Neuronal stem cell (in vitro differentiated cells): ENCODE measurements at places on chromosomes 3 and 15.

DNA sequence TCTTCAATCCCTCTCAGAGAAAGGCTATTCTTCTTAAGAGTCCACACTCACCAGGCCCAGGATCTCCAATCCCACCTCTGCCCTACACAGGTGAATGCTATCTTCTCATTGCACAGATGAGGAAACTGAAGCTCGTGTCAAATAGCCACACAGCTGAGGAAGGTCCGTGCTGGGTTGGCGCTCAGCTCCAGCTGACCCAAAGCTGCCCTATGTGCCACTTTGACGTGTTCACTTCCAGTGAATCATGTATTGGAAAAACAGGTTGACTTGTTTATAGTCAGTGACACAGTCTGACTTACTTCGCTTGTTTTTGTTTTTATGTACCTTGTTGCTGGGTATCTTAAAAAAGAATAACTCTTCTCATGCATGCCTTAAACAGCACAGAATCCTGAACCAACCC, 32.4 kb upstream of the ALDH1A3 start:
- DNase-seq = no peak
- no peak overlapping the region for H3K27ac ChIP-seq
- no peaks in the 10 kb centered on the region for H3K27me3 ChIP-seq
- H3K36me3 ChIP-seq = no peaks in the 10 kb centered on the region
- H3K4me1 ChIP-seq = no peaks in the 10 kb centered on the region
- H3K4me3 ChIP-seq = no peak overlapping the region

DNA sequence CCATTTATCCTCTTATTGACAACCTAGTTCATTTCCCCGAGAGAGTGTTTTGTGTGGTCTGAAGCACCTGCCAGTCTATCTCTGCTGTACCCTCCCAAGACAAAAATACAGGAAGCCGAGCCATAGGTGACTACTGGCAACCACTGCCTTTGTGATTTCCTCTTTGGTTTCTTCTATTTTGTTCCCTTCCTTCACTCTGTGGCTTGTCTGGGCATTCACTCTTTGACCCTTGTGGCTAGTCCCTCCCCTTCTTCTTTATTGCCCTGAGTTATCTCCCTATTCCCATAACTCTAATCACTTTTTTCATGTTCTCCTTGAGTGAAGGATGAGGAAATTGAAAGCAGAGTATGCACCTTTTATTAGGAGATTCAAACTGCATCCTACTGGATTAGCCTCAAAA, at the start of gene ADGRG7:
Gene ADGRG7, plus strand, starts transcription at position 297 of the 400 bp plus-strand sequence. CDS start 256 bp downstream, outside the sequence.
- no peak within 1 kb of the TSS for H3K27ac ChIP-seq
- no peaks in the 10 kb centered on the region for H3K4me1 ChIP-seq
- no peaks in the 10 kb centered on the region for H3K27me3 ChIP-seq
- no peak for DNase-seq

GRCh38 chr3:24494618-24495325, at the start of gene THRB:
Gene THRB, minus strand, starts transcription at chr3:24494850.
- H3K36me3 ChIP-seq = no peaks in the 10 kb centered on the region
- peaks cover 19% of the 10 kb centered on the region for H3K27me3 ChIP-seq
- peak; percentile 63 for DNase-seq
- peak within 1 kb of the TSS; percentile 43 for H3K4me3 ChIP-seq
- no peak within 1 kb of the TSS for H3K27ac ChIP-seq
- peaks cover 4% of the 10 kb centered on the region for H3K4me1 ChIP-seq

DNA sequence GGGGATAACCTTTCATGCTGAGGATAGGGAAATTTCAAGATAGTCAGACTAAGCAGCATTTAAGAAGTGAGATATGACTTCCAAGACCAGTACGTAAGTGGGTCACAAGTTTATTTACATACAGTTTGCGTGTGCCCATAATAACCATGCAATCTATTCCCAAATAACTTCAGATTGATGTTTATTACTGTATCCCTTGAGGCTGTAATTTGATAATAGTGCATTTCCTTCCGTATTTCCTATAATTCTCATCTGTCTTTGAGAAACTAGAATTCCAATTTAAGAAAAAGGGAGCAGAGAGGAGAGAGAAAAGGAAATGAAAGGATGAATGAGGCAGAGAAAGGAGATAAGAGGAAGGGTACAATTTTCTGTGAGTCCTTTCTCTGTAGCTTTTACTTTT, 1073.1 kb downstream of the EPHA3 start:
- no peak overlapping the region for H3K4me3 ChIP-seq
- no peak for DNase-seq
- H3K27ac ChIP-seq = no peak overlapping the region

DNA sequence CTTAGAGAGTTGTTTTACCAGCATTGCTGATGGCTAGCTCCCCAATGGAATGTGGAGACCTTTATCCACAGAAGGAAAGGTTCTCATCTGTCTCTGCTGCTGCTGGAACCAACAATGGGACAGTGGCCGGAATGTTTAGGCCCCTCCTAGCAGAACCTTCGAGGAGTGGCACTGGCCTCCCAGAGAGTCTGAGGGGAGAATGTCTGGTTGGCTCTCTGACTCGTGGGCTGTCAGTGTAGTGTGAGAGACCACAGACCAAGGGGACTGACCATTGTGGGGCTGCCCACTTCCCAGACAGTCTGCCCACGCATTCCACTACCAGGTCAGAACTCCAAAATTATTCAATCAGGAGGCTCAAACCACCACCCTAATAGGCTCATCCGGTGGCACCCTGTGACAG, 5.1 kb downstream of the RASL12 start:
- peaks cover 8% of the 10 kb centered on the region for H3K4me1 ChIP-seq
- H3K36me3 ChIP-seq = no peaks in the 10 kb centered on the region
- H3K4me3 ChIP-seq = no peak overlapping the region
- H3K27me3 ChIP-seq = peaks cover 26% of the 10 kb centered on the region

GRCh38 chr15:75827691-75828090, 15.6 kb upstream of the UBE2Q2 start:
- H3K4me3 ChIP-seq = no peak overlapping the region
- H3K27me3 ChIP-seq = no peaks in the 10 kb centered on the region
- H3K27ac ChIP-seq = no peak overlapping the region
- DNase-seq = no peak

DNA sequence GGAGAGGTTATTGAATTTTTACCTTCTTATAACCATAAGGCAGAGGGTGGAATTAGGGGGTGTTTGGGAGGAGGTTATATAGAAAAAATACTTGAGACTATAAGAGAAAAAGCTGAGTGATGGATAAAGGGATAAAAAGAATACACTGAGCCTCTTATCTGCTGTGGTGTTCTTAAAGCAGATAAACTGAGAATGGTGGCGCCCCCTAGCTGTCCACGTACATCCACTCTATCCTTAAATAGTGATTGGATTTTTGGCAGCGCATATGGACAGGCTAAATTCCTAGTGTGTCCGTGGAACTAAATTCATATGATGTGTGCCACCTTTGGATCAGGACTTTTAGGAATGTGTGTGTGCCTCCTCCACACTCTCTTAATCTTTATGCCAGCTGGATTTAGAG, 121.1 kb downstream of the OXSM start:
- H3K27ac ChIP-seq = no peak overlapping the region
- no peak for DNase-seq
- no peaks in the 10 kb centered on the region for H3K36me3 ChIP-seq
- no peaks in the 10 kb centered on the region for H3K4me1 ChIP-seq
- no peaks in the 10 kb centered on the region for H3K27me3 ChIP-seq

DNA sequence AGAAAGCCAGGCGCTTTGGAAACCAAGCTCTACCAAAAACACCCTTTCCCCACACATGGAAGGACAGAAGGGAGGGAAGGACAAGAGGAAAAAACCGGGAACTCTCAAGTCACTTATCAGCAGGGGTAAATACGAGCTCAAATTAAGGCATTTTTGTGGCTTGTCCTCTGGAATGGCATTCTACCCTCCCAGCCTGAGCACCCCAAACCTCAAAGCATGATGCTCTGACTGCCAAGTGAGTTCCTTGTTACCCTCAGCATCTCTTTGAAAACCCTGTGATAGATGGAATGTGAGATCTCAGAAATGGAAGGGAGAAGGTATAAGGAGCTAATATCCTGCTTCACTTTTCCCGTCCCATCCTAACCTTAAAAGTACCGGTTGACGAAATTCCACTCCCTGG, 8.1 kb upstream of the CSPG5 start:
- H3K4me1 ChIP-seq = no peaks in the 10 kb centered on the region
- H3K27ac ChIP-seq = no peak overlapping the region
- no peak overlapping the region for H3K4me3 ChIP-seq
- H3K36me3 ChIP-seq = peaks cover 34% of the 10 kb centered on the region

DNA sequence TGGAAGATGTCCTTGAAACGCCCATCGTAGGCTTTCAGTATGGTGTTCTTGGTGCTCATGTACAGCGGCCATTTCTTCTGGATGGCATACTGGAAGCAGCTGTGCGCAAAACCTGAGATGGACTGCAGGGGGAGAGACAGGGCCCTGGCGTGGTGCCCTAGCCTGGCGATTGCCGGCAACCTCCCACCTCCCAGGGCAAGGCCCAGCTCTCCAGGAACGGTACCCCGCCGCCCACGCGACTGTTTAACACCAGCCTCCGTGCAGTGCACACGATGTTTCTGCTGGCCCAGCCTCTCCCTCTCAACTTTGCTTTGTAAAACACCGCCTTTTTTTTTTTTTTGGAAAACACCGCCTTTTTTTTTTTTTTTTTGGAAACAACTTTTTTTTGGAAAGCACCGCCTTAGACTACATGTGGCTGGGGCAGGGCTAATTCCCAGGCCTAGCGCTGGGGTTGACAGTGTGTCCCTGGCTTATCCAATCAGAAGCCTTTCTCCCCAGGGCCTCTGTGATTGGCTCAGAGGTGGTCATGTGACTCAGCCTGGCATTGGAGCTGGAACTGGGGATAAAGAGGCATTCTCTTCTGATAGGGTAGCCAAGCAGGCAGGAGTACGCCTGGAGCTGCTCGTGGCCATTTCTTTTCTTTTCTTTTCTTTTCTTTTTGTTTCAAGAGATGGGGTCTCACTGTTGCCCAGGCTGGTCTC, 14.7 kb downstream of the IDH2 start:
- no peak overlapping the region for H3K27ac ChIP-seq
- no peak overlapping the region for H3K4me3 ChIP-seq
- H3K27me3 ChIP-seq = no peaks in the 10 kb centered on the region
- no peaks in the 10 kb centered on the region for H3K4me1 ChIP-seq

- H3K4me3 ChIP-seq = no peak overlapping the region
- DNase-seq = no peak
- H3K27ac ChIP-seq = no peak overlapping the region
- peaks cover 4% of the 10 kb centered on the region for H3K4me1 ChIP-seq
- H3K27me3 ChIP-seq = no peaks in the 10 kb centered on the region
Measured at GRCh38 chr3:20916951-20917606, 731.1 kb upstream of the SGO1 start.

GRCh38 chr15:32936283-32936918, 218.6 kb downstream of the GREM1 start:
- no peaks in the 10 kb centered on the region for H3K27me3 ChIP-seq
- H3K27ac ChIP-seq = no peak overlapping the region
- DNase-seq = no peak
- no peak overlapping the region for H3K4me3 ChIP-seq
- no peaks in the 10 kb centered on the region for H3K4me1 ChIP-seq

DNA sequence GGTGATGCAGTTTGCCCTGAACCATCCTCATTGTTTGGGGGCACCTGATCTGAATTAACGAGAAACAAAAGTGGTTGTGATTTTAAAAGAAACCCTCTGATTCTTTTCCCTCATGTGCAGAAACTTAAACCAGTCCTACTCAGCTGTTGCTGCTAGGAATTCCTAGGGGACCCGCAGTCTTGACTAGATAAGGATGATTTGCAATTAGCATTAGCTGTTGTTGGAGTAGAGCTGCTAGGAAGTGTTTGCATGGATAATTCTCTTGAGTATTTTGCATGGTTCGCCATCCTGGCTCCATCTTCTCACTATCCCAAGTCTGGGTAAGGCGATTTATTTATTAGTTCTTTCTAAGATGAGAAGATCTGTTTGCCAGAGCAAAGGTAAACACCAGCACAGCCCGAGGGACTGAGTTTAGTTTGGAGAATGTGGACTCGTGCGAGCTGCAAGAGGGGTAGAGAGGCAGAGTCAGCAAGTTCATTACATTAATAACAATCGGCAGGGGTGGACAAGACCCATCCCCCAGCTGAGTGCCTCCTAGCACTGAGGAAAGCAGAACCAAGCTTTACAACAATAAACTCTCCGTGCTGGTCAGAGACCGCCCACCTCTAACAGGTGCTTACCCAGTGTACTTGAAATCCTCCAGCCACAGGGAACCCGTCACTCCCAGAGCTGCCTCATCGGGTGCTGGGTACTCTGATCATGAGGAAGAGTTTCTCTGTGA, 4.1 kb downstream of the FGD5 start:
- no peak overlapping the region for H3K4me3 ChIP-seq
- peaks cover 6% of the 10 kb centered on the region for H3K4me1 ChIP-seq

- H3K27me3 ChIP-seq = no peaks in the 10 kb centered on the region
- no peaks in the 10 kb centered on the region for H3K36me3 ChIP-seq
- H3K4me3 ChIP-seq = no peak overlapping the region
- no peak for DNase-seq
Measured at GRCh38 chr3:63655519-63655918, 3.0 kb downstream of the SNTN start.

- H3K27me3 ChIP-seq = no peaks in the 10 kb centered on the region
- H3K36me3 ChIP-seq = no peaks in the 10 kb centered on the region
- H3K4me1 ChIP-seq = no peaks in the 10 kb centered on the region
- DNase-seq = no peak
- H3K4me3 ChIP-seq = no peak overlapping the region
Measured at GRCh38 chr3:70736009-70736408, 423.6 kb upstream of the MDFIC2 start.

- H3K36me3 ChIP-seq = no peaks in the 10 kb centered on the region
- DNase-seq = no peak
- H3K4me1 ChIP-seq = no peaks in the 10 kb centered on the region
Measured at GRCh38 chr3:115252679-115253078, 105.6 kb upstream of the ZBTB20 start.

GRCh38 chr15:53837263-53837662, 77.8 kb upstream of the WDR72 start:
- H3K27ac ChIP-seq = no peak overlapping the region
- no peak for DNase-seq
- H3K27me3 ChIP-seq = no peaks in the 10 kb centered on the region
- H3K4me3 ChIP-seq = no peak overlapping the region
- no peaks in the 10 kb centered on the region for H3K4me1 ChIP-seq

GRCh38 chr3:65992106-65992505, 46.6 kb downstream of the MAGI1 start:
- H3K4me3 ChIP-seq = no peak overlapping the region
- no peaks in the 10 kb centered on the region for H3K36me3 ChIP-seq
- H3K4me1 ChIP-seq = no peaks in the 10 kb centered on the region
- H3K27me3 ChIP-seq = no peaks in the 10 kb centered on the region

- H3K4me3 ChIP-seq = no peak overlapping the region
- no peak overlapping the region for H3K27ac ChIP-seq
- no peak for DNase-seq
- no peaks in the 10 kb centered on the region for H3K4me1 ChIP-seq
- no peaks in the 10 kb centered on the region for H3K27me3 ChIP-seq
- H3K36me3 ChIP-seq = no peaks in the 10 kb centered on the region
Measured at GRCh38 chr3:153093629-153094028, 68.4 kb upstream of the RAP2B start.
